HFF-Myc (cell line): ENCODE measurements at places on chromosomes 13 and 19.
A peak's percentile ranks its signal among the peaks of the same experiment; 100 is the strongest.

DNA sequence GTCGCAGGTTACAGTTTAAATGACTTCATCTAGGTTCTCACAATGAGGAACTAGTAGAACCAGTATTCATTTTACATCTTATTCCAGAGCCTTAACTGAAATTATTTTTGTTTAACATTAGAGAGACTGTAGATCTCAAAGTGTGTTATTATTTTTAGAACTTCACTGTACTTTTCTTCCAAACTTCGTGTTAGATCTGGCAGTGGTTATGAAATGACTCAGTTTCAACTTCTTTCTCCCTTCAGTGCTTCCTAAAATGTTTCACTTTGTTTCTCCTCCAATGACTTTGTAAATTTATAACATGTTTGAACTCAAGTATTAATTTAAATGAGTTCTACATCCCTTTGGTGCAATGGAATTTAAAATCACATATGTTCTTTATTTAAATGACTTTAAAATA lies 139.3 kb downstream of the PCDH9 start:
- DNase-seq, result no peak

DNA sequence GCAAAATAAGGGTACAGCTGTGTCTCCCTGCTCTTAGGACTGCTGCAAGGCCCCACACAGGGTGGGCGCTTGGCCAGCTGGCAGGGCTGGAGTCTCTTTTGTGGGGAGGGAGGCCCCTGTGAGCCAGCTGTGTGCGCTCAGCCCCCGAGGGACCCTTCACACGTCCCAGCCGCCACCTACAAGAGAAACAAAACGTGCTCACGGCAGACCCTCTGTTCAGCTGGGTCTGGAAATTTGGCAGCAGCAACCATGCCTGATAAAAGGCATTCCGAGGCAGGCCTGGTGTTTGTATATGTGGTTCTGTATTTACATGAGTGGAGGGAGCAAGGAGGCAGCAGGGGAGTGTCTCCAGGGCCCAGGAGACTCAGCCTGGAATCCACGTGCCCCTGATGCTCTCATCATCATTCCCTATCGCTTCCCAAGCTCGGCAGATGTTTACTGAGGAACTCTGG lies 49.7 kb downstream of the CRTC1 start:
- DNase-seq, result peak; percentile 22

- DNase-seq, result no peak
Observed at GRCh38 chr19:17195106-17195505, 20.1 kb upstream of the USE1 start.

DNA sequence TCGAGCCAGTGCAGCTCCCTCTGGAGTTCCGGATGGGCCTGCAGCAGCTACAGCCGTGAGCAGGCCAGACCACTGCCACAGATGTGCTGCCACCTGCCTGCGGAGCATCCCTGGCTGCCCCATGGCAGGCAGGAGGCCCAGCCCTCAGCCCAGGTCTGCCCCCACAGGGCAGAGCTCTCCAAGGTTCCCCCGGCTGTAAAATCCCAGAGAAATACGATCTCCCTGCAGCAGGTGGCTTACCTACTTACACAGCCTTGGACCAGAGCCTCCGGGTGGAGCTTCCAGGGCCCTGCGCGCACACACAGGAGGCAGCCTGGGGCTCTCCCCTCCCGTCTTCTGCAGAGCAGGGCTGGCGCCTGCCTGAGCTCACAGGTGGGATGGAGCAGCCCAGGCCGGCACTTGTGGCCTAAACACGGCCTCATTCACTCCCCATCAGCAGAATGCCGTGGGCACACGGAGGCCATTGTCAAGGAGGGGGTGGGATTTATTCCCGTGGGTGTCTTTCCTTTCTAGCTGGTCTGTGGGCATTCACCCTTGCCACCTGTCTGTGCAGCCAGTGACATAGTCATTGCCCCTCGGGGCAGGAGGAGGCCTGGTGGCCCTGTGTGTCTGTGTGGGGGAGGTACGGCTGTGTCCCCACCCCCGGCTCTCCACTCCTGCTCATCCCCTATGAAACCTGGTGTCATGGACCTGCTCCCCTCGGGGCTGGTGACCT lies 118.0 kb downstream of the KDM4B start:
- no peak for DNase-seq

GRCh38 chr19:40464059-40465024 lies 1.2 kb downstream of the BLVRB start:
- DNase-seq, result peak; percentile 87

DNA sequence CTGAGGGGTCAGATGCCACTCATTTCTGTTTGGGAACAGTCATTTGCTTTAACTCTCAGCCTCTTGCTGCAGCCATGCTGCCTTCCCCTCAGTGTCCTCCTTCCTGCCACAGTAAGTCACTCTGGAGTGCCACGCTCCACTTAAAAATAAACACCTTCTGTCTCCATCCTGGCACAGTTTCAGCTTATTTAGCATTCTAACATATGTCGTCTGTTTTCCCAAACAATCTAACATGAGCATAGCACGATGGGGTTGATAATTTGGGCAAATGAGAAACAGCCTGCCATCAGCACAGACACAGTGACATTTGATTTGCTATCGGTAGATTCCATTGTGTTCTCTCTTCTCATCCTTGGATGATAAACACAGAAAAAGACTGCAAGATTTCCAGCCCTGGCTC lies 768.6 kb downstream of the UQCRFS1 start:
- DNase-seq, result no peak
